ENCODE measurements at places on chromosomes 3 and 15.

DNA sequence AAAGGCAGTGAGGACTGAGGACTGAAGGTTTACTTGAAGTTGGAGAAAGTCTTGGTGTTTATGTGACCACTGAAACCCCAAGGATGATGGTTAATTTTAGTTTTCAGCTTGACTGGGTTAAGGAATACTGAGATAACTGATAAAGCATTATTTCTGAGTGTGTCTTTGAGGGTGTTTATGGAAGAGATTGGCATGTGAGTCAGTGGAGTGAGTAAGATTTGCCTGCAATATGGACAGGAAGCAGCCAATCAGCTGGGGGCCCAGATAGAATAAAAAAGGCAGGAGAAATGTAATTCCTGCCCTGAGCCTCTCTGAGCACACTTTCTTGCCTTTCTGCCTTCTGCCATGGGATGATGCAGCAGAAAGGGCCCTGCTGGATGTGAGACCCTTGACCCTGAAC is 92.4 kb downstream of the KBTBD8 start:
- no peak for DNase-seq

- no peak for DNase-seq
These were observed 30.4 kb upstream of the LIMD1 start for GRCh38 chr3:45564172-45564571.

GRCh38 chr3:53232641-53233377 is 23.0 kb downstream of the TKT start:
- DNase-seq, result no peak

DNA sequence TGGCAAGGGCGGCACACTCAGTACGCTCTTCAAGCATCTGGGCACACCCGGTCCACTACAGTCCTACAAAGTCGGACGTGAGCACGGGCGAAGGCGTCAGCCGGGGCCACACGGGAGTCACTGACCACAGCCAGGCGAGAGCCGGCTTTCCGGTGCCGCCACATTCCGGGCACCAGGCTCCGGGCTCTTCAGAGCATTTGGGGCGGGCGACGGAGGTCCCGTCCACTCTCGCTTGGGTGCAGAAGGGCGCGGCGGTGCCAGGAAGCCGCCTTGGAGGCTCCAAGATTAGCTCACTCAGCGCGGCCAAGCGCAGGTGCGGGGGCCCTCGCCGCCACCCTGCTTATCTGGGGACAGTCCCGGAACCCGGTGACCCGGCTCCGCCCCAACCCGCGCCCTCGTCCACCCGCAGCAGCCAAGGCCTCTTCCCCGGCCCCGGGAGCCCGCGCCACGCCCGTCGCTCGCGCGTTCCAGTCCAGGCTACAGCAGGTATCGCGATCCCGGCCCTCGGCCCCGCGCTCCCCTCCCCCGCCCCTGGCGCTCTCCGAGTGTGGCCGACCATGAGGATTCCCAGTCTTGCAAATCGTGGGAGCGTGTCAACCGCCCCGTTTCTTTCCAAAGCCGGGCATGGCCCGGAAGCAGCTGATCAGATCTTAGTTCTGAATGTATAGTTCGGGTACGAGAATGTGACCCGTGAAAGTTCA is at the start of gene ADPRH:
Gene ADPRH, plus strand, starts transcription at position 127 of the 701 bp plus-strand sequence. CDS start 2,678 bp downstream, outside the sequence.
- peak; percentile 93 for DNase-seq

Data from eye (tissue), 1 donor.